ENCODE measurements at places on chromosomes 4 and X.

GRCh38 chr4:3672465-3672831 lies 93.7 kb upstream of the ADRA2C start:
- DNase-seq = no peak

- DNase-seq = no peak
Observed at GRCh38 chr4:96691521-96691920, 851.6 kb downstream of the PDHA2 start.

DNA sequence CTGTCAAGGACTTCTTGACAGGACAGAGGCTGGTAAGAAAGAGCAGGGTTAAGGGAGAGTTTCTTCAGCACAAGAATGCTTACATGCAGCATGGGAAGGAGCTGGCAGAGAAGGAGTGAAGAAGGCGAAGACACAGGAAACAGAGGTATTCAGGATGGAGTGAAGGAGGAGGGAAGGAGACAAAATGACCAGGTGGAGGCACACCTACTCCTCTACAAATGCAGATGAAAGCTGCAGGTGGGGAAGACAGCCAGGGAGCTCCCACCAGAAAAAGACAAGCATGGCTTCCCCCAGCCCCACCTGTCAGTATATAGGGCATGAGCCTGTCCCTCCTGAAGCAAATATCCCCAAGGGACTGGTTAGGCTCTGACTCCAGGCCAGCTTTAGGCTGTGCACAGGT lies 29.6 kb upstream of the NKRF start:
- no peak for DNase-seq

GRCh38 chrX:133697656-133698055 lies 282.4 kb upstream of the GPC4 start:
- no peak for DNase-seq

- DNase-seq = no peak
Observed at GRCh38 chr4:86957215-86957614, 22.4 kb downstream of the AFF1 start.

DNA sequence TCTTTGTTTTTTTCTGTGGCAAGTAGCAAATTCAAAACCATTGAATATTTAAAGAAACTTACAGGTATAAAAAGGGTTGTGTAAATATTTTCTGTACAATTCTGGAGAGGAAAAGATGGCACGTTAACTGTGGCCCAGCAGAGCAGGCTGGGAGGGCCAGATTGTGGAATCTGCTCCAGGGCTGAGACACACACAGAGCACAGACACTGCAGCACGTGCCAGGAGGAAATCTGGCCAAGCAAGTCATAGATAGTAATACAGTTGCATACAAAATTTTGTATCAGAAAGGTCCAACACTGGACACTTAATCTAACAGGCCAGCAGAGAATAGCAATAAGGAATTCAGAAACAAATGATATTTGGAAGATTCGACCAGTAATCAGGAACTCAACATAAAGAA lies 763.7 kb downstream of the PDHA2 start:
- no peak for DNase-seq

DNA sequence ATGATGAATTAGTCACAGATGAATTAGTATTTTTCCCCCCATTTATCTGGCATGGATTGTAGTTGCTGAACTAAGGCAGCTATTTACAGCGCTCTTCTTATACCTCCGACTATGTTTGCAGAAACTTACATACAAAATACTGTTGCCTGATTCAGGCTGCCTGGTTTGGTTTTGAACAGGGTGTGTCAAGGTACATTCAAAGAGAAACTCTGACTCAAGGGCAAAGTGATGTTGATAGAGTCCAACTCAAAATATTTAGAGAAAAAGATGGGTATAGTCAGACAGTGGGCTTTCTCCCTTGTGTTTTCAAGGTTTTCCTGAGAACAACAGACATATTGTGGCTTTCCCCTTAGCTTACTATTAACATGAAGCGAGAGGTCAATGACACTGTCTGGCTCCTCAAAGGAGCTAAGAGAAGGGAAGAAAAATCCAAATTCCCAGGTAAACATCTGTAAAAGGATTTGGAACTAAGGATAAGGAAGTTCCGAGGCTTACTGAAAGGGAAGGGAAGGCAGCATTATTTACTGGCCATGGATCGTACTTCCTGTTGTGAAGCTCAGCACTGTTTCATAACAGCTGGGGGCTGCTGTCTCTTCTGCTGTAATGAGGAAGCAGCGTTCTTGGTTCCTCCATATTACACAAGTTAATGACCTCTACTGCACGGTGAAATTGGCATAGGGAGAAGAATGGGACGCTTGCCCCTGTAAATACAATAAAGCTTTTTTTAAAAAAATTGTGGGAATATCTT lies 30.9 kb downstream of the FAM9C start:
- DNase-seq = no peak

GRCh38 chr4:125849869-125850268 lies 535.1 kb downstream of the FAT4 start:
- no peak for DNase-seq

DNA sequence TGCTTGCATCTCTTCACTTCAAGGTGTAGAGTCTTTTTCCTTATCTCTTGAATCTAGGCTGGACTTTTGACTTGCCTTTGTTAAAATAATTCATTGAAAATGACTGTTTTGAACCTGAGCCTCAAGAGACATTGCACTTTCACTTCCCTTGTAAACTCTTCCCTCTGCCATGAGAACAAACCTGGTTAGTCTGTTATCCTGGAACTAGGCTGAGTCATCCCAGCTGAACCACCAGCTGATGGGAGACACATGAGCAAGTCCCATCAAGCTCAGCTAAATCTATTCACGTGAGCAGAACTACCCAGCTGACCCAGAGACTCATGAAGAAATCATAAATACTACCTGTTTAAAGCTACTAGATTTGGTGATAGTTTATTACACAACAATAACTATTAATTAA lies 202.3 kb upstream of the CENPE start:
- DNase-seq = no peak

GRCh38 chrX:53441531-53442321 lies 7.6 kb upstream of the HSD17B10 start:
- DNase-seq = peak; percentile 29

GRCh38 chr4:165612936-165613335 lies 234.1 kb downstream of the CPE start:
- DNase-seq = no peak

GRCh38 chr4:25861951-25862410 lies 807 bp downstream of the SEL1L3 start:
- peak; percentile 32 for DNase-seq

DNA sequence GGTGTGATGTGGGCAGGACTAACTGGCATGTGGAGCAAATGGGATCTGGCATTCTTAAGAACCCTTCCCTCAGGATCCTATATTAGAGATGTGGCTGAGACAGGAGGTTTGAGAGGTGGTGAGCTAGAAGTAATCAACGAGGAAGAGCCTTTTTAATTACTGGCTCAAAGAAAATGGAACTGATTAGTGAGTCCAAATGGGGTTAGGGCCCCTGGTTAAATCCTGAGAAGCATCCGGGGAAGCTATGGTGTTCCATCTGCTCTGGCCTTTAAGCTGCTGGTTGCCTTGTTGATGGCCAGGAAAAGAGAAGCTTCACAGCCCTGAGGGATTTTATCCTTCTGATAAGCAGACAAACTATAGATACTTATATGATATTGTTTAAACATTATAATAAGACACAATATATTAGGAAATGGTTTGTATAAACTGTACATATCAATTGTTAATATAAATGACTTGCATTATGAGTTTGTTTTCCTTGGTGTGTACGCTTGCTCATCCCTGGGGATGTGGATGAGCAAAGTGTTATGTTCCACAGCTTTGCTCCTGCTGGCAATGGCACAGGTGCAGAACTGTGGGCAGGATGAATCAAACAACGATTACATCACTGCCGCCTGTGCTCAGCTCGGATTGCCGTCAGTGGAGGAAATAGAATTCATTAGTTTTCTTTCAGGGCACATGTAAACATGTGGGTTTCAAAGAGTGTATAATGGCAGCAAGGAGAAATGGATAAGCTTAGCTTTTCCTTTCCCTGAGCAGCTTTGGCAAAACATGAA lies 328.6 kb upstream of the ARX start:
- DNase-seq = no peak

- no peak for DNase-seq
Observed at GRCh38 chr4:34733185-34733941, 1511.0 kb downstream of the ARAP2 start.

DNA sequence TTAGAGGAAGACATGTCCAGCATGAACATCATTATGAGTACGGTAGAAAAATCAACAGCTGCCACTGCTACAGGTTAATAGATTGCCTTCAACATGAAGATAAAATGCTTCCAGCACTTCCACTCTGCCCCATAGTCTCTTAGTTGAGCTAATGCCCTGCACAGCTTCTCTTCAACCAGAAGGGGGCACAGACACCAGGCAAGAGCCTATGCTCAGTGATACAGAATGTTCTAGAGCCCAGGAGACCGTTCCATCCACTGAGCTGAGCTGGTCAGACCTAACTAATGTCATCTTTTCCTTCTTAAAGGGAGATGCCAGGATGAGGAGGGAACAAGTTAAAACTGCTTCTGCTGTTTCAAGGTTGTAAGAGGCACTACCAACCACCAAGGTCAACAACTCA lies 42.2 kb downstream of the SMIM10L2A start:
- DNase-seq = no peak

- no peak for DNase-seq
Observed at GRCh38 chrX:5775846-5776430, 452.7 kb downstream of the NLGN4X start.

DNA sequence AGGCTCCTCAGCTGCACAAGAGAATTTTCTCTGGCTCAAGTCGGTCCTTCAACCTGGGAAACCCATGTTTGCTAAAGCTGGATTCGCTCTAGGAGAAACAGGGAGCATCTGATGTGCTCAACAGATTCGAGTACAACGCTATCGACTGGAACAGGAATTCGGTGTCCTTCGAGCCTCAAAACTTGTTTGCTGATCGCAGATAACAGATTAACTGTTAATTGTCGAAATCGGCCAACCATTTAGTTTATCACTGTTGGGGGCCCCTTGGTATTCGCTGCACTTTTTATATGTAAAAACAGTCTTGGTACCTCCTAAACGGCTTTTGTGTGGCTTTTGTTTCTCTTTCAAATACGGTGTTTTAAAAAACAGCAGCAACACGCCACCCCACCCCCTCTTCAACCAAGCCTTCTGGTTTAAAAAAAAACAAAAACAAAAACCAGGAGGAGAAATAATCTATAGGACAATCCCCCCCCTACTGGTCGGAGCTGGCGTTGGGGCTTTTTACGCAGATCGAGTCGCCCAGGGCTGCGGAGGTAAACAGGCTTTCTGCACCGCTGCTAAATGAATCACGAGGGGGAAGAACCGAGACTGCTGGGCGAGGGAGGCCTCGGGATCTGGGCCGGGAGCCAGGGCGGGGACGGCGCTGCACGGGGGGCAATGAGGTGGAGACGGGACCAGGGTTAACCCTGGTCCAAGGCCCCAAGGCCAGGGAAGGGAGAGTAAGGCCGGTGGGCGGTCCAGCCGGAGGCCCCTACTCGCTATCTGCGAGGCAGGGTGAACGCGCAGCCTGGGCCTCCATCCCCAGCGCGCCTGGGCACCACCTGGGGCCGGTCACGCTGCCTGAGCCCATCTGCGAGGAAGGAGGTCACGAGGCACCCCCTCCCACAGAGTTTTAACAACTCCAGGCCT lies 71.7 kb upstream of the BCOR start:
- DNase-seq = peak; percentile 70

DNA sequence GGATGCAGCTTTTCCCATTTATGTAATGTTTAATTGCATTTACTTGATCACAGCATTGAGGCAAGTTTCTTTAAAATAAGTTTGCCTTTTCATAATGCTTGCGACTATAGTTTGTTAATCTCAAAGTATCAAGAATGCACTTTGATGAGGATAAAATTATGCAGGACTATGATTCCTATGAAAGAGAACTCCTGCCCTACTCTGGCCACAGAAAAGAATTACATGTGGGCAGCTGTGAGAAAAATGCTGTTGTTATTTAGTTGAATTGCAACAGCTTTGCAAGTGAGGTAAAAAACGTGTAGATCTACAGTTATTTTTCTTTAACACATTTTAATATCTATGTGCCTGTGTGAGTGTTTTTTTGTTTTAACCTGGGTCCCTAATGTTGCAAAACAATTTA lies 12.5 kb upstream of the OSTC start:
- no peak for DNase-seq

GRCh38 chrX:53544936-53545335 lies 110.8 kb upstream of the HSD17B10 start:
- no peak for DNase-seq

DNA sequence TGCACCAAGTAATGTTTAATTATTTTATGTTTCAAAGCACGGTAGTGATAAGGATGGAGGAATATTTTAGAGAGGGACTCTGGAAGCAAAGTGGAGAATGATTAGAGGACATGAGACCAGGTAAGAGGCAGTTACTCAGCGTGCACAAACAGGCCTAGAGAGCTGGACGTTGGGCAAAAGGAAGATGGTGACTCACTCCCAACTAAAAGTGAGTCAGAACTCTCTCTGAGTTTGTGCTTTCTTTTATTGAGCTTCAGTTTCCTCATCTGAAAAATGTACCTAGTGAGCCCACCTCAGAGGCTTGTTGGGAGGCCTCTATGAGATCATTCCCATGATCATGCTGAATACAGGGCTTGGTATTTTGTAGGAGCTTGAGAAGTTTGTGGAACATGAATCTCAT lies 1.6 kb upstream of the ZC4H2 start:
- DNase-seq = no peak

- DNase-seq = no peak
Observed at GRCh38 chr4:185903205-185903604, 91.2 kb upstream of the SORBS2 start.

DNA sequence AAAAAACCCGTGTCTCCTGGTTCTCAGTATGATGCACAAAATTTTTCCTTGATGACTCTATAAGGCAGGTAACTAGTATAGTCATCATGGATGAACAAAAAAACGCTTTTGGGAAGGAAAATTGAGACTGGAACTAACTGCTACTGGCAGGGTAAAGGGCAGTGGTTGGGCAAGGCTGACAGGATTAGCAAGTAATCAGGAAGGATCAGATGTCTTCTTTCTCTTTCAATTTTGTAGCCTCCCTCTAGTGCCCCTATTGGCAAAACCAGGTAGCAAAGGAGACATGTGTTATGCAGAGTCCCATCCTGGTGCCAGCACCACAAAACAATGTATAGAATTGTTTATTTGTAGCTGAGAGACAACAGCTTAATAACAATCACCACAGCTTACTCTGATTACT lies 12.8 kb upstream of the SLITRK4 start:
- no peak for DNase-seq
